ENCODE measurements at places on chromosomes 7 and 10. TPM values are rescaled to one million over a fixed set of nuclear protein-coding genes. Genes with fewer than 3 reads are reported as not detected.

DNA sequence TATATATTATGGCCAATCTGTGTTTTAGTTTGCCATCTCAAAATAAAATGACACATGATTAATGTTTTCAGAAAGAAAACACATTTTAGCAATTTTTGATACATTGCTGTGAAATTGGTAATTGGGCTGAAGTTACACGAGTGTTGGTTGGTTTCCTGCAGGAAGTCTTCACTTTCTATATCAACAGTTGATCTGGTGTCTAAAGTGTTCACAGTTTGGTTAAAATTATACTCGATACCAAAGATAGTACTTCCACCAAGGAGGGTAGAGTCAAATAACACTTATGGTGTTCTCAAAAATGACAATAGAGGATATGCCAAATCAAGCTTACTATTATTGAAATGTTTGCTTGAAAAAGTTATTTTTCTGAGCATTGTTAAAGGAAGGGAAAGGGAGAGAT is 120.3 kb upstream of the GLCCI1 start:
- no peaks in the 10 kb centered on the region for H3K36me3 ChIP-seq
- H3K27ac ChIP-seq, result no peak overlapping the region
- H3K4me3 ChIP-seq, result no peak overlapping the region
- no peak for DNase-seq

GRCh38 chr7:6393667-6394056 is 54.1 kb downstream of the DAGLB start:
- peak overlapping the region; percentile 5 for H3K4me3 ChIP-seq
- no peak for DNase-seq
- no peaks in the 10 kb centered on the region for H3K27me3 ChIP-seq
- H3K36me3 ChIP-seq, result peaks cover 12% of the 10 kb centered on the region

GRCh38 chr10:29254123-29255046 is 34.5 kb upstream of the LYZL1 start:
- no peak overlapping the region for H3K4me3 ChIP-seq
- no peak overlapping the region for H3K27ac ChIP-seq
- H3K4me1 ChIP-seq, result peaks cover 5% of the 10 kb centered on the region
- peaks cover 4% of the 10 kb centered on the region for H3K27me3 ChIP-seq
- no peaks in the 10 kb centered on the region for H3K36me3 ChIP-seq

Gene NUTM2E
- total RNA-seq, result under 0.01 TPM

DNA sequence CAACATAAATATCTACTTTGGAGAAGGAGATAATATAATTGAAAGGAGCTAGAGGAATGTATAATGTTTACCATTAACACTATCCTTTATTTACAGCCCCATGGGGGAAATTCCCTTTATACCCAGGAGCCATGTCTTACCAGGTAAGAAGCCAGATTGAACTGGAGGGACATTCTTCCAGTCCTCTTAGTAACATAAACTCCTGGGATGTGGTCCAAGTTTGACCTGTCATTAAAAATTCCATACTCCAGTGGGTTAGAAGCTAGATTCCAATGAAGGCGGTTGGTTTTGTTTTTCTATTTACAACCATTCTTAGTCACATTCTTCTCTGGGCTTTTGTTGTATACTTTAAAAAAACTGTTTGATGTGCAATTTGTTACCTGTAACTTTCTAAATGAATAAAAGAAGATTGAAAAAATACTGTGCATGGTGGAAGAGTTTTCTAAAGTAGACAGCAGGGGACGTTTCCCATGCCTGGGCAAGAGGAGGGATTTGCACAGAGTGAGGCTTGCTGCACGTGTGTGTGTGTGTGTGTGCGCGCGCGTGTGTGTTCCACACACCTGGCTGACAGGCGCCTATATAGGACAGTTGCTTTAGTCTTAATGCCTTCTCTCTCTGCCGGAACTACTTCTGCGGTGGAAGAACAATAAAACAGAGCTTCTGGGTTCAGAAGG is 2.0 kb downstream of the PLCE1 start:
- peaks cover 10% of the 10 kb centered on the region for H3K27me3 ChIP-seq
- H3K4me1 ChIP-seq, result peaks cover 12% of the 10 kb centered on the region
- H3K27ac ChIP-seq, result no peak overlapping the region
- no peaks in the 10 kb centered on the region for H3K36me3 ChIP-seq

GRCh38 chr7:130953196-130953595 is 219.2 kb upstream of the KLF14 start:
- no peak for DNase-seq
- H3K4me1 ChIP-seq, result peaks cover 9% of the 10 kb centered on the region
- H3K27me3 ChIP-seq, result no peaks in the 10 kb centered on the region
- H3K4me3 ChIP-seq, result no peak overlapping the region
- no peak overlapping the region for H3K27ac ChIP-seq

DNA sequence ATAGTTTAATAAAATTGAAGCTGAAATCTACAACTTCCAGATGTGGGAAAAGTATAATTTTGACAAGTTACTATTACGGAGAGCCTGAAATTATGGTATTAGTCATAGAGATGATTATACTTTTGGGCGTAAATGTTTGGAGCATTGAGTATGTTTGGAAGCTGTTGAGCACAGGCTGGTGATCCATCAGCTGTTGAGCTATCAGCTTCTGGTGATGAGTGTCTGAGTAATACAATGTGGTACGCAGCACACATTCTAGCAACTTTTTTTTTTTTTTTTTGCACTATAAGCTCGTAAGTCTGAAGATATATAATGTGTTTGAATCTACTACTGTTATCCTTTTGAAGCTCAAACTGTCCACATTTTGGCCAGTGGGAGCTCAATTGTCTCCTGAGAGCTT is 123.4 kb downstream of the ATE1 start:
- H3K4me3 ChIP-seq, result no peak overlapping the region
- DNase-seq, result peak; percentile 56
- H3K27ac ChIP-seq, result no peak overlapping the region
- H3K4me1 ChIP-seq, result no peaks in the 10 kb centered on the region

Gene ABCA13
- total RNA-seq, result 0.26 TPM
